Type B pancreatic cell (in vitro differentiated cells): ENCODE measurements at places on chromosomes 13 and 19. TPM values are rescaled to one million over a fixed set of nuclear protein-coding genes. Genes with fewer than 3 reads are reported as not detected.

- no peak for DNase-seq
These were observed 64.0 kb downstream of the SERP2 start for GRCh38 chr13:44437356-44438233.

- DNase-seq: no peak
These were observed 175.5 kb upstream of the SERP2 start for GRCh38 chr13:44197791-44198770.

DNA sequence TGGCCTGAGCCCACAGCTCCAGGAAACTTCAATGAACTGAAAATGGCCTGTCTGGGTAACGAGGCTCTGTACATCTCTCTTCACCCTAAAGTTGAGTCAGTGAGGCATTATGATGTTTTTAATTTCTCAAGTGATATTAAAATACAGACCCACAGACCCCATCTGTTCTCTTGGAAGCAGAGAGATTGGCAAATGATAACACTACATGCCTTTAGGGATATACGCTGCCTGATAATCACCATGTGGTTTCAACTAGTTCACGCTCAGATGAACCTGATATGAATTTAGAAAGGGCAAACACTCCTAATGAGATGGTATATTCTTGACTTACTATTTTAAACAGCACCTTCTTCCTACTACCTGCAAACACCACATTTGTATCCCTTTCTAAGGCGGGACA is 127.5 kb downstream of the RFC3 start:
- DNase-seq: no peak

- DNase-seq: no peak
These were observed 4.8 kb upstream of the CTXN1 start for GRCh38 chr19:7930765-7931164.

- no peak for DNase-seq
These were observed 98.3 kb upstream of the KLF5 start for GRCh38 chr13:72960541-72960940.

DNA sequence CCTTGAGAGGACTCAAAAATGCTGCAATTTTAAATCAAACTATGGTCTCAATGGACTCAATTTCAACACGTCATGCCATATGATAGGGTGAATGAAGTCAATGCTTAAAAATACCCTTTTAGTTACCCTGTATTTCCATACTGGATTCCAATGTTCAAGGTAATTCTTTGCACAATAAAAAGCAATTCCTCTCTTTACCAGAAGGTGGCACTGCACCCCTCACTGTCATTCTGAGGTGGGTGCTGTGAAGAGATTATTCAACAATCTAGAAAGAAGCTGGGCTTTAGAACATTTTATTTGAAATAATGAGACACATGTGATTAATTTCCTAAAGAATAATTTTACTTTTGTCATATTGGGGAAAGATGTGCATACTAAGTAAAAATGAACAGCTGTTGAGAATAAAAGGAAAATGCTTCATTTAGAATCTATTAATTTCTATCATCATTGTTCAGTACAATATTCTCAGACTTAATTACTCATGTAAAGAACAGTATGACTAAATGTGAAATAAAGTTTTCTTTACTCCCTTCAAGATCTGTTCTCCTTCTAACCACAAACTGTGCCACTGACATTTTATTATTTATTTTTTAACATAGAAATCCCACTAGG is 789.1 kb downstream of the GPC5 start:
- no peak for DNase-seq

DNA sequence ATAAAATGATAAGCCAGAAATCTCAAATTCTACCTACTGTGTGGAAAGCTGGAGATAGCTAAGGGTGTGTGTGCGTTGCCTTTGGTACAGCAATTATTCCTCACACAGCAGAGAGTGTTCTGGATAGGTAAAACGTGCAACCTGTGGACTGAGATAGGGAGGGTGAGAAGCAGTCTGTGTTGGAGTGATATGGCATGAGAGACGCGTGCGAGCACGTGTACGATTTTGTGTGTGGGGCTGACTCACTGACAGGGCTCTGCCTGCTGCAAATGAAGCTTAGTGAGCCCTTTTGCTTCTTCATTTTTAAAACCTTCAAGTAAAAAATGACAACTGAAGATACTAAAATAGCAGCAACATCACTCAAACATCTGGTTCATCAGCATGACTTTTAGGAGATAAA is 35.7 kb upstream of the SLC10A2 start:
- no peak for DNase-seq

GRCh38 chr13:105365831-105366230 is 1169.6 kb downstream of the EFNB2 start:
- DNase-seq: no peak

- DNase-seq: no peak
These were observed 203.2 kb downstream of the TUBA3C start for GRCh38 chr13:18978447-18978846.

- no peak for DNase-seq
These were observed 10.5 kb downstream of the MBD3 start for GRCh38 chr19:1582201-1582600.

- DNase-seq: no peak
These were observed 678 bp downstream of the ISOC2 start for GRCh38 chr19:55460670-55461258.

- no peak for DNase-seq
These were observed 7.3 kb downstream of the PPP6R1 start for GRCh38 chr19:55251341-55252081.

- no peak for DNase-seq
These were observed 15.2 kb downstream of the CCNA1 start for GRCh38 chr13:36447501-36447900.

GRCh38 chr13:113080361-113080831 is 25.2 kb upstream of the F7 start:
- DNase-seq: no peak

DNA sequence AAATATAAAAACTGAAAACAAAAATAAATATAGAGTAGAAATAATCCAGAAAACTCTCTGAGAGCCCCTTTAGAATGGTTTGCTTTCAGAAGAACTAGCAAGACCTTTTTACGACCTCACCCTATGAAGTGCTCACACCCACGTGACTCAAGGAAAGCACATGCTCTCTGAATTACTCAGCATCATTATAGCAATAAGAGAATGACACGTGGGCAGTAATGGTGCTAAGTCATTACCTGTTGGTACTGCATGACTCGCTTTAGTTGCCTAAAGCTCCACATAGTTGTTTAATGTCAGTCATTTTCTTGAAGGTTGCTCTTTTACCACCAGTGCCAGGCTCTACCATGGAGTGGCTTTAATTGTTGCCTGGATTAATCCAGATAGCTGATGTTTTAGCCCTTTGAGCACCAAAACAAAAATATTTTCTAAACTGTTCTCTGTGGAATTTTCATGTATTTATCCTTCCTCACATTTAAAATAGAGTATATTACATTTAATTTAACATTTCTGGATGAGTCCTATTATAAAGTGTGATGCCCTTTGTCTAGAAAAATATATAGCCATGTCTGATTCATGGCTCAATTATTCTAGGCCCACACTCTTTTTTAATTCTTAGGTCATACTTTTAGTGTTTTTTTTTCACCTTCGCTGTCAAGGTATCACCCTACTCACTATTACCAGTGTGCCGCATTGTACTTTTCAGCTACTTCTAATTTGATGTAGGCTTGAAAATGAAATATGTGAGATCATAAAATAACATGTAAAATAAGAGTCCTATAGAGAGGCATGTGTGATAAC is 56.8 kb downstream of the THSD1 start:
- no peak for DNase-seq

DNA sequence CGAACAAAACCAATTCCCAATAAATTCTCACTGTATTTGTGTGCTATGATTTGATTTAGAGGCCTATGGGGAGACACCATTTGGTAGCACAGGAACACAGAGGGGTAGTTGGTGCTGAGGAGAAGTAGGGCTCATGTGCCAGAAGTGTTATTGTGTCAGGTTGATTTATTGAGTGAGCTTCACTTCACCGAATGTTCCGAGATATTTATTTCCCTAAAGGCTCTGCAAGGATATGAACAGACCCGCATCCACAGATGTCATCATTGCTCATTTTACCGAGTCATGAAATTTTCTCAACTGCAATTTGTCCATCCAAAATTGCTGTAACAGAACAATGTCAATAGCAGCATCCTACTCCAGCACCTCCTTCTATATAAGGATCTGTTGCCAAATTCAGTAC is 69.5 kb downstream of the DACH1 start:
- DNase-seq: no peak

DNA sequence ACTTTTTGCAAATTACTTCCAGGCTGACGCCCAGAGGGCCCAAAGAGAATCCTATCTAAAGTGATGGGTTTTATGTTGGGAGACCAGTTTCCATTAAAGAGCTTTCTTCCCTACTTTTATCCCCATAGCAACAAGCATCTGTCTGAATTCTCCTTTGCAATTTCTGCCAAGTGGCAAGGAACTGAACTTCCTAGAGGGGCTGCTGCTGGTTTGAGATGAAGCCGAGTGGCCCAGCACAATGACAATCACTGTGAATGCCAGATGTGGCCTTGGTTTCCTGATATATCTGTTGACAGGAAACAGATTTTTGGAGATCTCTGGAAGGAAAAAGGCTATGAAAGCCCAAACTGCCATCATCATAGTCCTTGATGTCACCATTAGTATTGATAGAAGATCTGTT is 198.6 kb downstream of the OXGR1 start:
- DNase-seq: no peak

GRCh38 chr13:36445891-36446351 is 13.6 kb downstream of the CCNA1 start:
- no peak for DNase-seq

The LGI4 gene
- total RNA-seq: 0.21 and 2.2 TPM in 2 replicates

The ZNF723 gene
- not detected in 2 replicates for total RNA-seq

The ATP4B gene
- 2.0 and 26.7 TPM in 2 replicates for total RNA-seq

The ABCC4 gene
- 12.2 and 21.7 TPM in 2 replicates for total RNA-seq

The ABHD17A gene
- 60.4 and 62.0 TPM in 2 replicates for total RNA-seq

The ZBTB32 gene
- not detected in 2 replicates for total RNA-seq

The STARD13 gene
- 12.1 and 24.7 TPM in 2 replicates for total RNA-seq

The ERFL gene
- 0.17 and 0.24 TPM in 2 replicates for total RNA-seq
